HFFc6 (cell line): ENCODE measurements at places on chromosomes 4 and X.

DNA sequence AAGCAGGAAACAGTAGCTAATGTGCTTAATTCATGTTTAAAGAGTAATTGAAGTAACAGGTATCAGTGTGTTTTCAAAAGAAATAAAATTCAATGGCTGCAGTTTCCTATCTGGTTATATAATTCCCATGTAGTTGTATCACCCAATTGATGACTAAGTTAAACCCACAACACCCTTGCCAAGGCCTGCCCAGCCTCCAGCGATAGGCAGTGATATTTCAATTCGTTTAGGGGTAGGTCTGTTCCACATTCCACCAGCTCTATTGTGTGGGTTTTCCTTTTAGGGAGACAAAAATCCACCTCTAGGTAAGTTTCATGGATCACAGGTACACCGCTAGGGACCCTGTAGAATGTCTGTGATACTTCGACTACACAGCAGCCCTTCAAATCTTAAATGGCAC lies 24.7 kb upstream of the MXRA5 start:
- DNase-seq: no peak

DNA sequence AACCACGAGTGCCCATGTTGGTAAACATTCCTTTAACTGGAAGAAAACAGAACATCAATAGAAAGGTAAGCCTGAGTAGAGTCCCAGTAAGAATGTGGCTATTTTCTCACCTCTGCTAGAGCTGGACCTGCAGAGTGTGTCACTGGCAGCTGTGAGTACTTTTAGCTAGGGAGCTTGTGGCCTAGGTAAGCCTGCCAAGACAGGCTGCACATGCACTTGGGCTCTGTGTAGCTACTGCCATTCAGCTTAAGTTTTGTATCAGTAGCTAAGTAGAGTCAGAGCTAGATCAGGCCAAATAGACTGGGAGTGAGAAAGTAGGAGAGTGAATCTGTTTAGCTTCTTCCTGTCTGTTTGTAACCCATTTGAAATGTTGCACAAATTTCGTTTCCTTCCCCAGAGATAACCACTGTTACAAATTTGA lies 35.3 kb downstream of the RBPJ start:
- DNase-seq: no peak

- no peak for DNase-seq
Observed at GRCh38 chr4:62344915-62345314, 1144.8 kb downstream of the ADGRL3 start.

- no peak for DNase-seq
Observed at GRCh38 chr4:99670409-99671073, 12.9 kb upstream of the C4orf54 start.

DNA sequence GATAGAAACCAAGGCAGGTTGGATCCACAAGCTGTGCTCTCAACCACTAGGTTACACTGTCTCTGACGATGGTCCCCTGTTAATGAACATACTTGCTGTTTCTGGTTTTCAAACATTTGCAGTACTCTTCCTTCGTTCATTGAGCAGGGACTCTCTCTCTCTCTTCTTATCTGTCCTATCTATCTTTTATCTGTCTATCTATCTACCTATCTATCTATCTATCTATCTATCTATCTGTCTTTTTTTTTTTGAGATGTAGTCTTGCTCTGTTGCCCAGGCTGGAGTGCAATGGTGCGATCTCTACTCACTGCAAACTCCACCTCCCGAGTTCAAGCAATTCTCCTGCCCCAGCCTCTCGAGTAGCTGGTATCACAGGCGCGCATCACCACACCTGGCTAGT lies 9.4 kb upstream of the CT47C1 start:
- no peak for DNase-seq

DNA sequence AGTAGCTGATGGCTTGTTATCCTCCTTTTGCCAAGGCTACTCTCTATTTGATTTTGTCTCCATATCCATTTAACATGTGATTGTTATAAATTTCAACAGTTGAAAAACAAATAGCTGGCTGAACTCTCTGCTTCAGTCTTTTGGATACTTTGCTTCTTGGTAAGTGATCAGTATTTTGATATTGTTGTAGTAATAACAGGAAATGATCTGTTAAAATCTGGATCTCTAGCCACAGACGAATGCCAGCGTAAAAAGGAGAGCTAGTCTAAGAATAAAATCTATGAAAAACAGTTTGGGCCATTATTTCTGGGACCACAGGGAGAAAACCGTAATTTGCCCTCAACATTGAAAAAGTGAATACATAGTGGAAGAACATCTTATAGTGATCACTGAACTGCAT lies 113.8 kb downstream of the ANAPC10 start:
- DNase-seq: no peak

DNA sequence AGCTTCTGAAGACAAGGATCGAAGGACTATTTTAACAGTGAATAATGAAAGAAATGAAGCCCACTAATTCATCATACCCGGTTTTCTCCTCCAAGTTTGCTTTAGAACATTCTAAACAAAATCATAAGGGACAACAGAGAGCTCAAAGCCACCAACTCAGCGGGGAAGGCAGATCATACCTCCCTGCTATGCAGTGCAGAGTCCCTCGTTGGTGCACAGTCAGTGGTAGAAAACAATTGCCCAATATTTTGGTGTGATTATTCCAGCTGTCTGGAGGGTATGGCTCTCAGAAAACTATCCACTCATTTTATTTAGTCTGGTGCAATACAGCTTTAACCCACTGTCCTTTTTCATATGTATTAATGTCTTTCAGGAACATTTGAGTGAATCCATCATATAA lies 59.3 kb upstream of the HPSE start:
- DNase-seq: no peak

GRCh38 chrX:314049-314448 lies 4.5 kb downstream of the GTPBP6 start:
- no peak for DNase-seq

GRCh38 chr4:159287767-159288166 lies 184.9 kb downstream of the RAPGEF2 start:
- DNase-seq: no peak

DNA sequence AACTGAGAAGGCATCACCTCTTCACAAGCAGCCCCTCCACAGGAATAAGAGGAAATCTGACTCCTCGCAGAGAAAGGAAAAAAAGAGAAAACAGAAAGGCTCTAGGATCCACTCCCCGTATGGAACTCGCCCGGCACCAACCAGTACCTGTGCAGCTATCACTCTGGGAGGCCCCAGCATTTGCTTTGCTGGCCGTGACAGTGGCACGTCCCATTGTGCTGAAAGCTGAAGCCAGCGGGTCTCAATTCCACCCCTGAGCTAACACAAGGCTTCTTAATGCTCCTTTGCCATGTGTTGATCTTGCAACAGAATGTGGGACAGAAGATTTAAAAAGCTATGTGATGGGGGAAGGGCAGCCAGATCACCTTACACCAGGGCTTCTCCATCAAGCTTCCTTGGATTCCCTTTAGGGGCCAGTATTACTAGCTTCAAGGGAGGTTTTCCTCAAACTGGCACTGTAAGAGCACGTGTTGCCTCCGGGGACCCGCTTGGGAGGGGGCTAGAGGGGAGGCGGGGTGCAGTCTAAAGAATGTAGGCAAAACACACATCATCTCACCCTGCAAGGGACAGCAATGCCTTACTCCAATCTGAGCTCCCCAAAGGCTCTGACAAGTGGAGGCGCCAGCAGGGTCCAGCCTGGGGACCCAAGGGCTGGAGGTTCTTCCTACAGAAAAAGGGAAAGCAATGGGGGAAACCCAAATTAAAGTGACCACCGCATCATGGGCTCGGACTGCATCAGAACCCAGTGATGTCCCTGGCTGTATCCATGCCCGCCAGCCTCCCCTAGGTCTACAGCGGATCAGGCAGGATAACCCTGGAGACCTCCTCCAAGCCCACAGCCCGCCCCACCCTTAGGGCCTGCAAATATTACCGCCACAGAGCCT lies 1.2 kb downstream of the USP46 start:
- peak; percentile 32 for DNase-seq

DNA sequence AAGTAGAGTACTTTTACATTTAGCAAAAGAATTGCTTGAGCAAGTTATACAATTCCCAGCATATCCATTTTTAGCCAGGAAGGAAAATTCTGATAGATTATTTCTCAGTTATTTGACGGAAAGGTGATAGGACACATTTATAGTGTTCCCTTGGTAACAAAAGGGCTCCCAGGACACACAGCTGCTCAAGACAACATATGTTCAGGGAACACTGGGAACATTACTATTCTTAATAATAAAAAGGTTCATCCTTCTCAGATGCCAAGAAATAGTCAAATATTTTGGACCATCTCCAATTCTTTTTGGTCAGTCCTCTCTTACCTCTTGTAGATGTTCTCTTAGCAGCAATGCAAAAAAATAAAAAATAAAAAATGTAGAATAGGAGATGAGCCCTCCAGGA lies 66.8 kb upstream of the SMAD1 start:
- DNase-seq: no peak

GRCh38 chrX:123199338-123199737 lies 15.3 kb downstream of the GRIA3 start:
- DNase-seq: no peak

GRCh38 chr4:8398347-8398746 lies 42.2 kb downstream of the ACOX3 start:
- no peak for DNase-seq

DNA sequence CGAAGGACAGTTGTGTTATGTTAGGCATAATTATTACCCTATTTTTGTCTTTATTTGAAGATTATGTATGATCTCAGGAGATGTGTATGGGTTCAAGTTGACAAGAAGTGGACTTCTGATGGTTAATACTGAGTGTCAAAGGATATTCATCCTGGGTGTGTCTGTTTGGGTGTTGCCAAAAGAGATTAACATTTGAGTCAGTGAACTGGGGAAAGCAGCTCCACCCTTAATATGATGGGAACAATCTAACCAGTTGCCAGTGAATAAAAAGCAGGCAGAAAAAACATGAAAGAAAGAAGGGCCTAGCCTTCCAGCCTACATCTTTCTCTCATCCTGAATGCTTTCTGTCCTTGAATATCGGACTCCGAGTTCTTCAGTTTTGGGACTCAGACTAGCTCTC lies 332.6 kb downstream of the DTHD1 start:
- no peak for DNase-seq
